ENCODE measurements at places on chromosomes 1 and 21.

GRCh38 chr21:41754479-41754891 lies 12.4 kb downstream of the RIPK4 start:
- DNase-seq = no peak

DNA sequence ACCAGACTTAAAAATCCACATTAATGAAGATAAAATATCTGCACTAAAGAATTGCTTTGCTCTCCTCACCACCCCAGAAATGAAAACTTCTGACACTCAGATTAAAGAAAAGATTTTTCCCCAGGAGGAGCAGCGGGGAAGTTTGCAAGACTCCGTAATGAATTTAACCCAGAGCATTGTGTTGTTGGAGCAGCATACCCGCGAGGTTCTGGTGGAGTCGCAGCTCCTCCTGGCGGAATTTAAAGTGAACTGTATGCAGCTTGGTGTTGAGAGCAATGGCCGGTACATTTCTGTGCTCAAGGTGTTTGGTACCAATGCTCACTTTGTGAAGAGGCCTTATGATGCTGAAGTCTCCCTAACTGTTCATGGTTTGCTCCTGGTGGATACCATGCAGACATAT lies 46.4 kb downstream of the VPS13D start:
- DNase-seq = no peak

- no peak for DNase-seq
Measured at GRCh38 chr1:74729741-74730478, 2.9 kb downstream of the CRYZ start.

GRCh38 chr1:117577191-117577885 lies 28.5 kb upstream of the TENT5C start:
- no peak for DNase-seq

- no peak for DNase-seq
Measured at GRCh38 chr1:175877939-175878737, 134.7 kb upstream of the TNR start.

GRCh38 chr1:147769106-147769505 lies 8.7 kb upstream of the GJA5 start:
- DNase-seq = no peak

DNA sequence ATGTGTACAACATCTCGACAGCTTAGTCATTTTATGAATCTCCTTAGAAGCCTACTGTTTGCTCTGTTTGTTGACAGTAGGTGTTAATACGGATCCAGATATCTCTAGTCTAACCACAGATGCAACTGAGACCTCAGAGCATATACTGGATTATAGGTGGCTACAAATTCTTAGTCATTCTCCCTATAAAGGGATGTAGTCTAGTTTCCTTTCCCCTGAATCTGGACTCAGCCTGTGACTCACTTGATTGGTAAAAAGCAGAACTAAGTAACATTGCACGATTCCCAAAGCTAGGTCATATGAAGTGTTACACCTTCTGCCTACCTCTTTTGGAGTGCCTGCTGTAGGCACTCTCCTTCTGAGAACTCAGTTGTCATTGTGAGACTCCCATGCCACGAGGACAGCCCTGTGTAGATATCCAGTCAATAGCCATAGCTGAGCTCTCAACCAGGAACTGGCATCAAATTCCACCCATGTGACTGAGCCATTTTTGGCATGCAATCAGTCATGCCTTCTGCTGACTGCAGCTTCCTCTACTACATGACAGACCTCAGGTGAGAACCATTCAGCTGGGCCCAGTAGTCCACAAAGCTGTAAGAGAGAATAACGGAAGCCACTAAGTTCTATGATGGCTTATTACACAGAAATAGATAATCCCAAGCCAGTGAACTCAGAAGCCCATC lies 135.9 kb upstream of the CHRM3 start:
- DNase-seq = no peak

GRCh38 chr1:181587870-181588438 lies 104.6 kb downstream of the CACNA1E start:
- DNase-seq = no peak

DNA sequence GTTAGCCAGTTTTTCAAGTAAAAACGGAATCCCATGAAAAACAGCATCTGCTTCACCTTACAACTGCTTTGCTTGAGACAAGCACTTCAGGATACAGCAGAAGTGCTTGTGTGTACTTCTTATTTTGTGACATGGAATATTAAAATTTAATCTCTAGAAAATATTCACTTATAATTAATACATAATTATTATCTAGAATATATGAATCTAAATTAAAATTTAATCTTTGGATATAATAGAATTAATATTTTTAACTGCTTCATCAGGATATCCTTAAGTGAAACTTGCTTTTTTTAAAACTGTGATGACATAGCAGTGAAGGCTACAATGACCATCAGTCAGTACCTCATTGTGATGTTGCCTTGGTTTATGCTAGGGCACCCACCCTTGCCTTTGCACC lies 148.4 kb upstream of the C1orf105 start:
- DNase-seq = no peak

GRCh38 chr1:157641177-157641576 lies 43.3 kb upstream of the FCRL4 start:
- no peak for DNase-seq

- DNase-seq = no peak
Measured at GRCh38 chr1:104648269-104648691, 898.6 kb downstream of the AMY1C start.

DNA sequence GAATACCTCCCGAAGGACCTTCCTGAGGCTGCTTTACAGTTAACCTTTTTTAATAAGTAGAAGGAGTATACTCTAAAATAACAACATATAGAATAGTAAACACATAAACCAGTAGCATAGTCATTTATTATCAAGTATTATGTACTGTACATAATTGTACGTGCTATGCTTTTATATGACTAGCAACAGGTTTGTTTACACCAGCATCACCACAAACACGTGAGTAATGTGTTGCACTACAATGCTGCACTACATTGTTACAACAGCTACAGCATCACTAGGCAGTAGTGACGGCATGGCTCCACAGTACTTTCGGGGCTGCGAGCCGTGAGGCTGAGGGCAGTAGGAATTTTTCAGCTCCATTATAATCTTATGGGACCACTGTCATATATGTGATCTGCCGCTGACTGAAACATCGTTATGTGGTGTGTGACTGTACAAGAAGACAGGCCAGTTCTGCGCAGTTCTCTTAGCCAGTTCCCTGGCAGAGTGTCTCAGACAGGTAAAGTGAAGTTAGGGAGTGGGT lies 82.8 kb upstream of the LRRC8D start:
- DNase-seq = no peak

Data from T-helper 22 cell (primary cell).